ENCODE measurements at places on chromosomes 4 and X.

GRCh38 chrX:150544835-150545770 lies 23.3 kb upstream of the MTM1 start:
- no peak for DNase-seq

- no peak for DNase-seq
Measured at GRCh38 chr4:144634978-144635747, 10.8 kb upstream of the HHIP start.

DNA sequence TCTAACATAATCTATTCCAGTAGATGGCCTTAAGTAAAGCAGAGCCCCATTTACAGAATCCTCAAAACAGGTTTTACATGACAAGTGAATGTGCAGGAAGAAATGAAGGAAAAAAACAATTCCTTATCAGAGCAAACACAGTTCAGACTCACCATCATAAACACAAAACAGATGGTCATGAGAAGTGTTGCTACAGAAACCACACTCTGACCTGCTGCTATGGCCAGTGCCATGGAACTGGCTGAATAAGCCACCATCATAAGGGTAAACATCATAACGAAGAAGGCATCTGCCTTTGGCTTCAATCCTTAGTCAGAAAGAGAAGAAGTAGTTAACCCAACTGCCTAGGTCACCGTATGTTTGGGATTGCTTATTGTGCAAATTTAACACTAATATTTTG lies 61.1 kb downstream of the ABCG2 start:
- no peak for DNase-seq

- DNase-seq = no peak
Measured at GRCh38 chr4:184647266-184648053, 1.8 kb downstream of the CASP3 start.

DNA sequence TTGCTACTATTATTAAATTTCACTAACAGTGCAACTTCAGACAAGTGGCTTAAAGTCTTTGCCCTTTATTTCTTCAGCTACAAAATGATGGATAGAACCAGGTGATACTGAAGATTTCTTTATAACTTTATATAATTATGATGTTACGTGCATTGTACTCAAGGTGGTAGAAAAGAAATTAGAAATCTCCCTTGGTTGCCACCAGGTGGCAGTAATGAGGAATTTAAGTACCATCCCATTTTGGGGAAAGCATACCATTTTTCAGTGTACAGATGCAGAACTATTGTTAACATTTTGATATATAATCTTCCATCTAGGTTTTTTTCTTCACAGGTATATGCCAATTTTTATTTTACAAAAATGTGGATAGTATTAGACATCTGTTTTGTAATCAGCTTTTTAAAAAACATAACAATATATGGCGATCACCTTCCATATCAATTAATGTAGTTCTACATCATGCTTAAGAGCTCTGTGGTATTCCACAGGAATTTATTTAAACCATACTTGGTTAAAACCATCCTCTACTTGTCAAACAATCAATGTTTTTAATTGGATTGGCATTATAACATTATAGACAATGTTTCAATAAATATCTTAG lies 37.7 kb upstream of the RAB33B start:
- DNase-seq = peak; percentile 57

DNA sequence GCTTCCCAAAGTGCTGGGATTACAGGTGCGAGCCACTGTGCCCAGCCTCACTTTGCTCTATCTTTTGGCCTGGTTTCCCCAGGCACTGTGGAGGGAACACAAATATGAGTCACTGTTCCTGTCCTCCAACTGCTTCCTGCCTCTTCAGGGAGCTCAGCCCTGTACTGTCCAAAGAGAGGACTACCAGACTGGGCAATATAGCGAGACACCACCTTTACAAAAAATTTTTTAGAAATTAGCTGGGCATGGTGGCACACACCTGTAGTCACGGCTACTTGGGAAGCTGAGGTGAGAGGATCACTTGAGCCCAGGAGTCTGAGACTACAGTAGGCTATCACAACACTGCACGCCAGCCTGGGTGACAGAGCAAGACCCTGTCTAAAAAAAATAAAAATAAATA lies 16.9 kb upstream of the WAS start:
- DNase-seq = no peak

GRCh38 chr4:186137196-186137794 lies 32.8 kb downstream of the FAM149A start:
- DNase-seq = peak; percentile 12

- no peak for DNase-seq
Measured at GRCh38 chrX:12570859-12571501, 220.2 kb upstream of the PRPS2 start.

DNA sequence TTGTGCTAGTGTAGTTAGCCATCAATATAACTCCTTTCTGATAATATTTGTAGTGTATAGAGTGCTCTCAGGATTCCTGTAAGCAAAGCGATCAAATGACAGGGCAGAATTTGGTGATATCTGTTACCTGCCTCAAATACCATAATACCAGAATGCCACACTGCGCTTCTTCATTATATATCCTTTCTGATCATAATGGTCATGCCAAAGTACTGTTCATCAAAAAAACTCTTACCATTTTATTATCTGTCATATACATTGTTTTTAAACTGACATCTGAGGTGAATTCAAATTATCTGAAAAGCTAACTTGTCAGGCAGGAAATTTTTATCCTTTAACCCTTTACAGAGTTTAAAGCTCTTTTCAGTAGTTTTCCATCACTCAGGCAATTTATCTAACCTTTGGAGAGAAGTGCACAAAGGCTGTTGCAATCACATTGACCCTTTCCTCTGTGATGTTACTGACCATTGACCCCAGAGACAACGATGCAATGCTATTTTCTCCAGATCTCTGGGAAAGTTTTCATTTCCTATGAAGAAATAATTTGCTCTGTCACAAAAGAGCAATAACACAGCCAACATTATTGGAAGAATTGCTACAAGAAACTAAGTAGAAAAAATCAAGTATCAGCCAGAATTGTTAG lies 37.4 kb downstream of the UGT2B4 start:
- DNase-seq = no peak

GRCh38 chr4:85725721-85726170 lies 250.8 kb downstream of the ARHGAP24 start:
- DNase-seq = peak; percentile 3

GRCh38 chr4:75736862-75737261 lies 12.5 kb downstream of the USO1 start:
- DNase-seq = no peak

- no peak for DNase-seq
Measured at GRCh38 chrX:39551762-39552161, 546.0 kb downstream of the BCOR start.

DNA sequence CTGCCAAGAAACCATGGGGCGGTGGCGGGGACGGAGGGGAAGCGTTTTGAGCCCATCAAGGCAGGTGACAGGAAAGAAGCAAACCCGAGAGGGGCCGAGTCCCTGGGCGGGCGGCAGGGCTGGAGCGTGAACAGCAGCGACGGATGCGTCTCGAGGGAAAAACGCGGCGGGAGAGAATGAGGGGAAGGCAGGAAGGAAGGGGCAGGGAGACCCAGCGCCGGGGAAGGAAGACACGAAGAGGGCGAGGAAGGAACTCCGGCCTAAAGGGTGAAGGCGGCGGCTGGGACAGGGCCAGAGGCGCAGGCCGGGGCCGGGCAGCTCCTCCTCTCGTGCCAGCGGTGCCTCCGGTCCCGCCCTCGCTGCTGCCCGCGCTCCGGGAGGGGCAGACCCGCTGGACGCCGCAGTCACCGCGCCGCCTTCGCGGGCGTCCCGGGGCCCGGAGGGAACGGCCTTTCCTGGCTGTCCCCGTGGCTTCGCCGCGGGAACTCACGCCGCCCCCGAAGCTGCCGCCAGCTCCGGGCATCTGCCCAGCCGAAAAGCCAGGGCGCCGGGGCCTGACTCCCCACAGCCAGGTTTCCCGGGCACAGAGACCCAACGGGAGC lies 751 bp upstream of the RGS12 start:
- peak; percentile 21 for DNase-seq

DNA sequence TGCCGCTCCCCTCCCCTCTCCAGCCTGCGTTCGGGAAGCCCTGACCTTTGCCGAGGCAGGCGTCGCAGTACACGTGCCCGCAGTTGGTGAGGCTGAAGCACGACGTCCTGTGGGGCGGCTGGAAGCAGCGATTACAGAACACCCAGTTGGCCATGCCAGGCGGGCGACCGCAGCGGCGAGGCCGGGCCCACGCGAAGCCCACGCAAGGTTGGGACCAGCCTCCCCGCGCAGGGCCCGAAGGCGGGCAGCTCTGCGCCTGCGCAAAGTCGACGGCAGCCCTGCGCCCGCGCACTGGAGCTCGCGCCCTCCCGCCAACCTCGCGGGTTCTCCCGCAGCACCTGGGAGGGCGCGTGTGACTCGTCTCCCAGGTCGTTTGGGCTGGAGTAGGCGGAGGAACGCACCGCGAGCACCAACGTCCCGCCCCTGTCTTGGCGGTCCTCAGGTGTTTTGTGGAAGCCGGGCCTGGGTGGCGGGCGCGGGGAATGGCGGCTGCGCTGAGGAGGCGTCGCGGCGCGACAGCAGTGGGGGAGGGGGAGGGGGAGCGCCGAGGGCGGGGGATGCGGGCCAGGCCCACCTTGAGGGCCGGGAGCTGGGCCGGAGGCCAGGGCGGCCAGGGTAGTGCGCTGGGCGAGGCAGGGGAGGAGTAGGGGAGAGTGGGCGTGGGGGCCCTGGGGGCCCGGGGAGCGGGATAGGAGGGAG lies at the start of gene RNF212:
TSS of gene RNF212 (minus strand) at position 254 of the 699 bp plus-strand sequence. CDS start at position 154, 100 bp downstream.
- peak; percentile 61 for DNase-seq

GRCh38 chr4:112167794-112168193 lies 22.5 kb downstream of the FAM241A start:
- DNase-seq = peak; percentile 51

DNA sequence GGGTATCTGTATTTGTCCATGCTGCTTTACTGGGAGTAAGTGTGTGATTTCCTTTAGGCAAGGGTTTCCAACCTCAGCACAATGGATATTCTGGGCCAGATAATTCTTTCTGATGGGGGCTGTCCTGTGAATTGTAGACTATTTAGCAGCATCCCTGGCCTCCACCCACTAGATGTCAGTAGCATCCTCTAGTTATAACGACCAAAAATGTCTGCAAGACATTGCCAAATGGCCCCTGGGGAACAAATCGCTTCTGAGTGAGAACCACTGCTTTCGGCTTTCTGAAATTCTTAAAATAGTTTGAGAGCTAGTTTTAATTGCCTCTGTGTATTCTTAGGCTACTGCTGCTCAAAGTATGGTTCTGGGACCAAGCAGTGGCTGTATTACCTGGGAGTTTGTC lies 81.2 kb upstream of the GPM6B start:
- DNase-seq = no peak

DNA sequence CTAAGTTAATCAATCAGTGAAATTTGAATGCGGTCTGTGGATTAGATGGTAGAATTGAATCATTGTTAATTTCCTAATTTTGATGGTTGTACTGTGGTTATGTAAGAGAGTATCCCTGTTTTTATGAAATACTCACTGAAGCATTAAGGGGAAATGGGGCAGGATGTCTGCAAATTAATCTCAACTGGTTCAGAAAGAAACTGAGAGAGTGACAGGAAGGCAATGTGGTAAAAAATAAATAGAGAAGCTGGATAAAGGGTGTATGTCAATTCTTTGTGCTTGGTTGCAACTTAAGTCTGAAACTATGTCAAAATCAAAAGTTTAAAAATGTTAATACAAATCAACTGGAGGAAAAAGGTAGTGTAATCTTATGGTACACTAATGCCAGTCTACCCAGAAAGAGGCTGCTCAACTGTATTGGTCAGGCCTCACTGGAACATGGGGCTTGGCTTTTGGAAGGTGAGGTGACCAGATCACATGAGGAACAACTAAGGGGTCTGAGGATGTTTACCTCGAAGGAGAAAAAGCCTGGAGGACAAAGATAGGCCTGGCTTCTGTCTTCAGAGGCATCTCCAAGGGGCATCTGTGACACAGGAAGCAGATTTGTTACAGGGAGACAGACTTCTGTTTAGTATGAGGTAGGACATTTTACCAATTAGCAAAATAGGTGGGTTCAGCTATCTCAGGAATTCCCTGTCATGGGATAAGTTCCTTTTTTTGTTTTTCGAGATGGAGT lies 83.1 kb downstream of the DLG3 start:
- DNase-seq = no peak

GRCh38 chrX:149638860-149639259 lies 7.3 kb upstream of the TMEM185A start:
- no peak for DNase-seq

DNA sequence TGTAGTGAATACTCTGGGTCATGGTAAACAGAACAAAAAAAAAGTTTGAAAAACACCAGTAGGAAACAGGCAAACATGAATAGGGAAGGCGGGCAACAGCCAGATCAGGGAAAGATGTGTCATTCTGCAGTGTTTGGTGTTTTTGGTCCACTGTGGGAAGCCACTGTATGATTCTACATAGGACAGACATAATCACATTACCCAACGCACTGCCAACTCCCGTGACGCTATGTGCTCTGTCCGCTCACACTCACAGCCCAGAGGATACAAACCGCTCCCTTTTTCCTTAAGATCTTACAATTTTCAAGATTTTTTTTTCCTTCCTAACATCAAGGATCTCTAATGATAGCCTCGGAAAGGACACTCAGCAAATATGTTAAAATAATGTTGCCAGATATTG lies 59.3 kb downstream of the HADH start:
- no peak for DNase-seq

DNA sequence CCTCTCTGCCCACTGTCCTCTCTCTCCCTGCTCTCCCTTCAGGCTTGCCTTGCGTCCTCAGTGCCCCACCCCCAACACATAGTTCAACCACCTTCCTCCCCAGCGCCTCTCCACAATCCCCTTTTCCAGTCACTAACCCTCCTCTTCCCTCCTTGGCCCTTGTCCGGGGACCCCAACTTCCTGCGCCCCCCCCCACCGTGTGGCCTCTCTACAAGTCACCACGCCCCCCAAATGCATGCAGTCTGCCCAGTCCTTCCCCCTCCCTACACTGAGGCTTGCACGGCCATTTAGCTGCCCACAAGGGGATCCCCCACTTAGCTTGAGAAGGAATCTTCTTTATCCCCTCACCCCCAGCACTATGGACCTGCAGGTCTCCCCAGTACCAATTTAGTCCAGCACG lies 569 bp downstream of the CXCR3 start:
- DNase-seq = no peak

- no peak for DNase-seq
Measured at GRCh38 chrX:7252013-7252610, 104.2 kb upstream of the PUDP start.

DNA sequence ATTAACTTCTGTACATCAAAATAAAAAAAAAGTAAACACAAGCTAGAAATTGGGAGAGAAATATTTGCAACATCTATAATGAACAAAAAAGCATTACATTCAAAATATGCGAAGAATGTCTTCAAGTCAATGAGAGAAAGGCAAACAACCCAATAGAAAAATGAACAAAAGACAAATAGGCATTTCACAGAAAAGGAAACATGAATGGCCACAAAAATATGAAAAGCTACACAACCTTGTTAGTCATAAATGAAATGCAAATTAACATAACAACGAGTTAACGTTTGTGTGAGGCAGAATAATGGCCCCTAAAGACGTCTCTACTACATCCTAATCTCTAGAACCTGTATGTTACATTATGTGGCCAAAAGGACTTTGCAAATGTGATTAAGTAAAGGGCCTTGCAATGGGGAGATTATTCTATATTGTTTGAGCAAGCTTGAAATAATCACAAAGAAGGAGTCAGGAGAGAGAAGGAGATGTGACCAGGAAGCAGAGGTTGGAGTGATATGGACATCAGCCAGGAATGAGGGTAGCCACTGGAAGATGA lies 86.8 kb downstream of the WDFY3 start:
- no peak for DNase-seq

GRCh38 chr4:17081179-17081578 lies 182.7 kb upstream of the LDB2 start:
- DNase-seq = no peak

- DNase-seq = no peak
Measured at GRCh38 chr4:68245594-68245993, at the start of gene TMPRSS11B. TSS of gene TMPRSS11B (minus strand) at chr4:68245694. CDS start at chr4:68245558, 136 bp downstream.

- DNase-seq = no peak
Measured at GRCh38 chr4:807792-808191, 18.1 kb downstream of the CPLX1 start.

GRCh38 chr4:930028-930551 lies 2.0 kb downstream of the GAK start:
- DNase-seq = peak; percentile 14
